ENCODE measurements at places on chromosomes 2 and 18. TPM values are rescaled to one million over a fixed set of nuclear protein-coding genes. Genes with fewer than 3 reads are reported as not detected.

Gene STARD6
- not detected for total RNA-seq

Gene SLC39A6
- total RNA-seq: 49.8 TPM

Gene CHRNA1
- total RNA-seq: not detected

Gene SLC4A3
- total RNA-seq: 2.0 TPM

DNA sequence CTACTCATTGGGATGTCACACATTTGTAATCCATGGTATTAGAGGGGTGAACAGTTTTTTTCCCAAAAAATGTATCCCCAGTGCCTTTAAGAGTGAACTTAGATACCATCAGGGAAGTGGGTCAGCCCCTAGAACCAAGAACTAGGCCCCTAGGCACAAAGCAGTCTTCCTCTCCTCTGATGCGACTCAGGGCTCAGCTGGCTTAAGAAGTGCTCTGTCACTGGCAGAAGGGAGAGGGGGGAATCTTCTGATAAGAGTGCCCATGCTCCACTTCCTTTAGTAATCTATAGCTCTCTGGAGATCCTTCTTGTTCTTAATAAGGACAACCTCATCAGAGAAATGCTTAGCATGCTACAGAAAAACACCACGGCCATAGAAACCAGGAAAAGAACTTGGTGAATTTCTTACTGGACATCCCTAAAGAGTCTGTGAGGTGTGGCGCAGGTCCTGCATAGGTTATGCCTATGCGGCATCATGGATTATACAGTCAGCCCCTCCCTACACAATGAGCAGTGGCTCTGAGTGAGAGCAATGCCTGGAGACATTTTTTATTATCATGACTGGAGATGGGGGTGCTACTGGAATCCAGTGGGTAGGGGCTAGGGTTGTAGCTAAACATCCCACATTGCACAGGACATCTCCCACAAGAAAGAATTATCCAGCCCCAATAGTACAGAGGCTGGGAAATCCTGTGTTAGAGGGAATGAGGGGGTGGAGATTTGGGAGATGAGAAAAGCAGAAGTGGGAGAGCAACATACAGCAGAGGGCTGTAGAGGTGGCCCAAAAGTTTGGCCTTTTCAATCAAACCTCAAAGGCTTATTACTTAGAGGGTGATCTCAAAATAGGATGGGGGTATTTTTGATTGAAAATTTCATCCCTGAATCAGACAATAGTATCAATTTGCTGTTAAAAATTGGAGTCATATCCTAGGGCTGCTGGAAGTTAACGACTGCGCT is 21.7 kb upstream of the ZNF385B start:
- DNase-seq: no peak

DNA sequence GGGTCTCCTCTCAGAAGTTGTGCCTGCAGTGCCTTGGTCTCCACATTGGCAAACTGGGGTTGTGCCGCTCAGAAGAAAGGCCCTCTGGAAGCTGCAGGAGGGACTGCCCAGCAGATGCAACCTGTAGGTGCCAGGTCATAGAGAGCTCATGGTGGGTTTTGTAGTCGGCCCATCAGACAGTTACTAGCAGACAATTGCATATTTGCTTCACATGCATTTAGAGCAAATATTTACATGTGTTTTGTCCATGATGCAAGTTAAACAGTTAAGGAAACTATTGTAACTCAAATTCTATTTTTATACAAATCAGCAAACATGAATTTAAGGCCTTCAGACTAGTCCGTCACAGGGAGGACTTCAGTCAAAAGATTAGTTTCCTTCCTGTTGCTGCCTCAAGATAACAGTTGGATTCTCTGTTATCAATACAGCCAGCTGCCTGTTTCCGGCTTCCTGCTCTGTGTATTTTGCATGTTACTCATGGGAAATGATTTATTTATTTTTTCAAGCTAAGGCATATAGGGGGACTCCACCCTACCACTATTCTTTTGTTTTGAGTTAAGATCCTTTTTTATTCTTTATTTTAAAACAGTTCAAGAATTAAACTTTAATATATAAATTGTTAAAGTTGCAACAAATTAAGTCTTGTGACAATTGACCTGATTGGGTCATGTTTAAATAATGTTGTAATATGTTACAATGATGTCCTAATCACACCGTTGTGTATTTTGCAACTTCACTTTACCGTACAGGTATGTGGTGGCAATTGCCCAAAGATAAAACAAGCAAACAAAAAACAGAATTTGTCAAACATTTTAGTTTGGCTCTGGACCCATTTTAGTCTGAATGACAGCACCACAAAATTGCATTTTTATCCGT is 133.5 kb downstream of the SPTBN1 start:
- no peak for DNase-seq

- DNase-seq: no peak
These were observed 122.4 kb downstream of the NDUFA10 start for GRCh38 chr2:239902749-239903201.

DNA sequence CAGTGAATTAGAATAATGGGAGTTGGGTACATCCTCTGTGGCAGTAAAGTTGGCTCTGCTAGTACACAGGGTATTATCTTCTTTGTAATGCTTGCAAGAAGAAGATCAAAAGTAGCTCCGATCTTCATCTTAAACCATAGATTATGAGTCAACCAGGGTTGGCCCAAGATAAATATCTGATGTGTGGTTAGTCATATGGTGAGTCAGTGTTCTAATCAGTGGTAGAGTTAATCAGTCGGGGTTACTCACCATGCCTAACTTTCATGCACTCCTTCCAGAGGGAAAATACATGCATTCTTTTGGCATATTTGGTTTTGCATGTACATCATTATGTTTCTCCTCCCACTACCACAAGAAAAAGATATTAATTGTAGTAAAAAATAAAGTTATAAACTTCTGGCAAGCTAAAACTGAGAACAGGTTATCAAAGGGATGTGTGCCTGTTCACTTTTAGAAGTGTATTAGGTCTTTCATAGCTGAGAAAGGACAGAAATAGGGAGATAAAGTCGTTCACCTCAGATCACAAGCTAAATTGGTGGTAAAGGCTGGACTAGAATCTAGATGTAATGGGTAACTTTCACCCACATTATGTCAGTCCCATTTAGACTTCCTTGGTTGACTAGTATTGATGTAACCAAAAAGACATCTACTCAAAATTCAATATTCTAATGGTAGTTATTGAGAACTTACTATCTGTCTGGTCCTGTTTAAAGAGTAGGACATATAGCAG is 684.4 kb downstream of the IRS1 start:
- no peak for DNase-seq

GRCh38 chr2:166695154-166695553 is 193.1 kb upstream of the XIRP2 start:
- no peak for DNase-seq

DNA sequence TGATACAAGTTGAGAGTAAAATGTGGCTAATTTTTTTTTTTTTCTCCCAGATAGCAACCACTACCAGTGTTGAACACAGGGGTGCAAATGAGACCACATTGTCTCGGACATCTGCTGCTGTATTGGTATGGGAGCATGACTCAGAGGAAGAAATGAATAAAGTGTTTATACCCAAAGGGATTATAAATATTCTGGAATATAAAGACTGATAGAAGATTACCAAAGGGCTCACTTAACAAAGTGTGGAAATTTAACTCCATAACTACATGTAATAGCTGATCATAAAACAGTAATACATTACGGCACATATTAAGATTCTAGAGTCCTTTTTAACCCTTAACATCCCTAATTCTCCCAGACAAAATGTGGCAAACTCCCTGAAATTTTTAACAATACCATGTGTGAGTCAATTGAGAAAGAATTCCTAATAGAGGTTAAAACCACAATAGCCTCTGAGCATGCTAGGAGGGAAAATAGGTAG is 1023.0 kb upstream of the ACVR2A start:
- DNase-seq: no peak

DNA sequence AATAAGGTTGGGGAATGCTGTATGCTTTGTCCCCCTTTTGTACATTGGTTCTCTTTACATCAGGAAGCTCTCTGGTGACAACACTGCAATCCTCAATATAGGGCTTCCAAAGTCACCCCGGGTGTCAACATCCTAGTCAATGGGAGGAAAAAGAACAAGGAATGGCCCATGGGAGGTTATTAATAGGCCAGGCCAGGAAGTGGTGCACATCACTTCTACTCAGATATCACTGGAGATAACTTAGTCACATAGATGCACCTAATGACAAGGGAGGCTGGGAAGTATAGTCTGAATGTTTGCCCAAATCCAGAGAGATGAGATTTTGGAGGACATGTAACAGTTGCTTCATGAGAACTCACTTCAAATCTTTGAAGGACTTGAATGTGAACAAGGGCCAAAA is 274.7 kb downstream of the DYSF start:
- DNase-seq: no peak

GRCh38 chr2:165920748-165921147 is 32.8 kb downstream of the TTC21B start:
- DNase-seq: no peak

- DNase-seq: no peak
These were observed 1544.4 kb downstream of the LRP1B start for GRCh38 chr2:140586379-140586778.

DNA sequence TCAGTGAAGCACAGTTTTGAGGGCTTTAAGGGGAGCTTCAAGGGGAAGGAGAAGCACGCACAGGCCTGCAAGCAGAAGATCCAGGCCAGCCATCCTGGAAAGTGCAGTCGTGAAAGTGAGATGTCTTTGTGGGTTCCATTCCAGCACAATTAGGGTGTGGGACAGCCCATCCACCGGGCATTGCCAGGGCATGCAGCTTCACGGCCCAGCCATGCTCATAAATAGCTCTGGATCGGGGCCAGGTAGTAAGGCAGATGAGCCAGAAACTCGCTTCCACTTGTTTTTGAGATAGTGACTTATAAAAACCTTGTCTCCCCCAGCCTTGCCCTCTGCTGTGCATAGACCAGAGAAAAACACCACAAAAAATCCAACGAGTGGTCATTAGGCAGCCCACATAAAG is 21.0 kb downstream of the KDSR start:
- DNase-seq: no peak

GRCh38 chr2:121159291-121160071 is 125.5 kb downstream of the TFCP2L1 start:
- no peak for DNase-seq

Data from esophagus squamous epithelium (tissue), 5 donors.